ENCODE measurements at places on chromosomes 6 and 20. TPM values are rescaled to one million over a fixed set of nuclear protein-coding genes. Genes with fewer than 3 reads are reported as not detected.

DNA sequence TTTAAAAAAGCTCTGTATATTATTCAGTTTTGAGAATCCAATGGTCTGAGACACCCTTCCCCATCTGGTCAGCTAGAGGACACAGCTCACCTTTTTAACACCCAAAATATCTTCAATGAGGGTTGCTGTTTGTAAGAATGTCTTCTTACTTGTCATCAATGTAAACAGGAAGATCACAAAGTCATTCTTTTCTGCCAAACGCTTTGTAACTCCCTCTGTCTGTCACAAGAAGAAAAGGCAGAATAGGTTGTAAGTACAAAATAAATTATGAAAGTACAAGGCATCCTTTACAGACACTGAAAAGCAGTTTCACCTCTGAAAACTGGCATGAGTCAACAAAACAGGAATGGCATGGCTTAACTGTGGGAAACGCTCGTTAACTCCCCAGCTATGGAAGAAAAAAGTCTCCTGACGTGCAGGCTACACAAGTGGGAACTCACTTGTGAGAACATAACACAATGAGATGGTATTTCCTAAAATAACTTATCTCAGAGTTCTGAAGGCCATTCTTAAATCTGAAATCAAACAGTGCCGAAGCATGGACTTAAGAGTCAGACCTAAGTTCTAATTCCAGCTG is 42.7 kb downstream of the TRPC4AP start:
- no peak for DNase-seq

GRCh38 chr6:4970739-4971395 is 33.0 kb downstream of the RPP40 start:
- DNase-seq: no peak

- no peak for DNase-seq
Measured at GRCh38 chr20:50251992-50252511, 61.4 kb downstream of the CEBPB start.

DNA sequence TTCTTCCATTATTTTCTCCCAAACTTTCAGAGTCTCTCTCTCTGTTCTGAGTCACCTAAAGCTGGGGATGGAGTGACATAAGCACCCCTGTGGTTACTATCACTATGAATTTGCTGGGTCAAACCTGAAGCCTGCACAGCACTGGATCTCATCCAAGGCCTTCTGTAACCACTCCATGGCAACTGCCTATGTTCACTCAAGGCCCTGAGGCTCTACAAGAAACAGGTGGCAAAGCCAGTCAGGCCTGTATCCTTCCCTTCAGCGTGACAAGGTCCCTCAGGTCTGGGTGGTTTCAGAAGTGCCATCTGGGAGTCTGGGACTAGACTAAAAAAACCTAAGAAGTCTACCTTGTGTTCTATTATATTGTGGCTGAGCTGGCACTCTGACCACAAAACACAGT is 1278.8 kb upstream of the EYS start:
- DNase-seq: no peak

DNA sequence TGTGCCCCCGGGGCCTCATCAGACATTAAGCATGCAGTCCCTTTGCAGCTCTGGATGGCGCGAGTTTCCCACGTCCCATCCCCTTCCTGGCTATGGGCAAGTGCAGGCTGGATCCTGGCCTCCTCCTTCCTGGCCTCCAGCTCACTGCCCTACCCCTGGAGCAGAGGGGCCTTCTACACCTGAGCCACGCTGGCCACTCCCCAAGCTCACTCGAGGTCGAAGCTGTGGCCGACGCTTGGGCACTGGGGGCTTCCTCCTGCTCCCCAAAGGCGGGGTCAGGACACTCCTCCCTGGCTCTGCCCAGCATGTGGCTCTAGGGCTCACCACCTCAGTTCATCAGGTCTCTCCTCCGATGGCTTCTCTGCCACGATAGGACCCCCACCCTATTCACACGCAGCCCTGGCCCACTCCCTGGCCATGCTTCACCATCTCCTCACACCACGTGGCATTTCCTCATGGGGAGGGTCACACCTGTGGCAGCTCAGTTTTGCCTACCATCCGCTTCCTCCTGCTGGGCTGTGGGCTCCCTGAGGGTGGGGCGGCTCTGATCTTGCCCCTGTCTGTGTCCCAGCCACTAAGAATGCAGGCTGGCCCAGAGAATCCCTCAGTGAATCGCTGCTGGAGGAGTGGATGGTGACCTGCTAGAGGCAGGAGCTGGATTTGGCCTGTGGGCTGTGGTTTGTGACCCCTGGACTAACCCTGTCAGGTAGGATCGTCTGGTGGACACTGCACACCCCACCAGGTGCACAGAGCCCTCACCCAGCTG is 280.7 kb downstream of the TAF4 start:
- DNase-seq: no peak

- peak; percentile 57 for DNase-seq
Measured at GRCh38 chr6:157376241-157376640, 4.7 kb upstream of the ZDHHC14 start.

The ERVFRD-1 gene
- not detected for total RNA-seq

GRCh38 chr6:13873288-13874190 is 51.2 kb upstream of the RNF182 start:
- peak; percentile 79 for DNase-seq

The TMX4 gene
- total RNA-seq: 19.2 TPM

- DNase-seq: no peak
Measured at GRCh38 chr20:18901980-18902737, 88.6 kb downstream of the SCP2D1 start.

The GPR6 gene
- not detected for total RNA-seq

The ROMO1 gene
- 50.4 TPM for total RNA-seq

The CLIC5 gene
- total RNA-seq: 3.7 TPM

The GUCA1A gene
- not detected for total RNA-seq

The DDR1 gene
- total RNA-seq: 12.6 TPM

The ACOT8 gene
- total RNA-seq: 22.6 TPM

DNA sequence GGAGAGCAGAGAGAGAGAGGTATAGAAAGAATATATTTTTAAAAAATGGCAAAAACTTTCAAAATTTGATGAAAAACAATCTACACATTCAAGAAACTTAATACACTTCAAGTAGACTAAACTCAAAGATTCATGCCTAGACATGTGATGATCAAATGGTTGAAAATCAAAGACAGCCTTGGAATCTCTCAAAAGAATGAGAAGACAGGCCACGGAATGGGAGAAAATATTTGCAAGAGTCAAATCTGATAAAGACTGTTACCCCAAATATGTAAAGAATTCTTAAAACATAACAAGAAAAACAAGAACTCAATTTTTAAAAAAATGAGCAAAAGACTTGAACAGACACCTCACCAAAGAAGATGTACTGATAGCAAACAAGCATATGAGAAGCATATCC is 49.7 kb downstream of the THEMIS start:
- no peak for DNase-seq
